Subcutaneous adipose tissue (tissue), 4 donors: ENCODE measurements at places on chromosomes 5 and 9. TPM values are rescaled to one million over a fixed set of nuclear protein-coding genes. Genes with fewer than 3 reads are reported as not detected.

The NEUROG1 gene
- not detected for total RNA-seq

The HTR1A gene
- not detected for total RNA-seq

The RNF38 gene
- 34.5 TPM for total RNA-seq

The NR6A1 gene
- total RNA-seq, result 1.1 TPM

The GOLGA2 gene
- total RNA-seq, result 101 TPM

The EDIL3 gene
- 9.6 TPM for total RNA-seq

The RETREG1 gene
- 71.0 TPM for total RNA-seq

The PCDHB6 gene
- total RNA-seq, result 1.3 TPM

The PAPPA gene
- total RNA-seq, result 2.4 TPM

The GRM6 gene
- not detected for total RNA-seq

The SNAPC3 gene
- total RNA-seq, result 29.4 TPM

The SLC36A2 gene
- total RNA-seq, result not detected

The PROP1 gene
- total RNA-seq, result not detected

The CERCAM gene
- 32.2 TPM for total RNA-seq

The SEMA6A gene
- total RNA-seq, result 13.1 TPM

The PCDHGB6 gene
- total RNA-seq, result 7.7 TPM

The PCDHB7 gene
- total RNA-seq, result 1.5 TPM

The SERF1A gene
- total RNA-seq, result 13.6 TPM

The LCN10 gene
- 1.6 TPM for total RNA-seq

The CLIC3 gene
- not detected for total RNA-seq

The TRIP13 gene
- total RNA-seq, result not detected

The CRAT gene
- total RNA-seq, result 72.2 TPM

The PPP3R2 gene
- not detected for total RNA-seq

The C5orf34 gene
- 3.4 TPM for total RNA-seq

The RXRA gene
- 39.1 TPM for total RNA-seq

The SPOUT1 gene
- 21.7 TPM for total RNA-seq

The LCNL1 gene
- total RNA-seq, result not detected

The TPD52L3 gene
- not detected for total RNA-seq

The SHOC1 gene
- not detected for total RNA-seq

The S100Z gene
- total RNA-seq, result not detected

The EGFLAM gene
- total RNA-seq, result 194 TPM

The MZB1 gene
- total RNA-seq, result not detected

The PCDHB5 gene
- total RNA-seq, result 0.68 TPM

The PKD2L2 gene
- not detected for total RNA-seq

The SPINK6 gene
- total RNA-seq, result not detected

The TSSK1B gene
- total RNA-seq, result not detected

The ARHGEF39 gene
- total RNA-seq, result not detected

The ZNF300 gene
- 2.4 TPM for total RNA-seq

The F2RL2 gene
- total RNA-seq, result not detected

The OGN gene
- 1.3 TPM for total RNA-seq

The SLIT3 gene
- total RNA-seq, result 163 TPM

The ENTR1 gene
- total RNA-seq, result 23.3 TPM

The WNK2 gene
- not detected for total RNA-seq

The NRG2 gene
- 7.7 TPM for total RNA-seq

The PTGS1 gene
- total RNA-seq, result 5.9 TPM

The PCDHGA6 gene
- 3.3 TPM for total RNA-seq

The PPIC gene
- 34.1 TPM for total RNA-seq

The TAF11L5 gene
- not detected for total RNA-seq

The CENPP gene
- 7.9 TPM for total RNA-seq

The ZNF622 gene
- 29.4 TPM for total RNA-seq

The KCNV2 gene
- total RNA-seq, result not detected

The DAB2 gene
- total RNA-seq, result 235 TPM

The FOXD4 gene
- total RNA-seq, result not detected

The TLX3 gene
- not detected for total RNA-seq

The PDCD1LG2 gene
- total RNA-seq, result 3.8 TPM

The GMCL2 gene
- total RNA-seq, result not detected

The SLC27A6 gene
- total RNA-seq, result 0.44 TPM
